Cerebellum (tissue), 4 donors: ENCODE measurements at places on chromosomes 7 and 10. TPM values are rescaled to one million over a fixed set of nuclear protein-coding genes. Genes with fewer than 3 reads are reported as not detected.

Gene CEP55
- 6.4 TPM for total RNA-seq

Gene JCAD
- 19.0 TPM for total RNA-seq

GRCh38 chr7:1040790-1041189 lies 3.6 kb upstream of the GPR146 start:
- DNase-seq: no peak

GRCh38 chr10:80540981-80541750 lies 3.5 kb downstream of the SH2D4B start:
- no peak for DNase-seq
